Dermis blood vessel endothelial cell (primary cell): ENCODE measurements at places on chromosomes 13 and 19. TPM values are rescaled to one million over a fixed set of nuclear protein-coding genes. Genes with fewer than 3 reads are reported as not detected.

- DNase-seq: peak; percentile 5
Observed at GRCh38 chr19:53466726-53467484, 628 bp upstream of the ZNF813 start.

DNA sequence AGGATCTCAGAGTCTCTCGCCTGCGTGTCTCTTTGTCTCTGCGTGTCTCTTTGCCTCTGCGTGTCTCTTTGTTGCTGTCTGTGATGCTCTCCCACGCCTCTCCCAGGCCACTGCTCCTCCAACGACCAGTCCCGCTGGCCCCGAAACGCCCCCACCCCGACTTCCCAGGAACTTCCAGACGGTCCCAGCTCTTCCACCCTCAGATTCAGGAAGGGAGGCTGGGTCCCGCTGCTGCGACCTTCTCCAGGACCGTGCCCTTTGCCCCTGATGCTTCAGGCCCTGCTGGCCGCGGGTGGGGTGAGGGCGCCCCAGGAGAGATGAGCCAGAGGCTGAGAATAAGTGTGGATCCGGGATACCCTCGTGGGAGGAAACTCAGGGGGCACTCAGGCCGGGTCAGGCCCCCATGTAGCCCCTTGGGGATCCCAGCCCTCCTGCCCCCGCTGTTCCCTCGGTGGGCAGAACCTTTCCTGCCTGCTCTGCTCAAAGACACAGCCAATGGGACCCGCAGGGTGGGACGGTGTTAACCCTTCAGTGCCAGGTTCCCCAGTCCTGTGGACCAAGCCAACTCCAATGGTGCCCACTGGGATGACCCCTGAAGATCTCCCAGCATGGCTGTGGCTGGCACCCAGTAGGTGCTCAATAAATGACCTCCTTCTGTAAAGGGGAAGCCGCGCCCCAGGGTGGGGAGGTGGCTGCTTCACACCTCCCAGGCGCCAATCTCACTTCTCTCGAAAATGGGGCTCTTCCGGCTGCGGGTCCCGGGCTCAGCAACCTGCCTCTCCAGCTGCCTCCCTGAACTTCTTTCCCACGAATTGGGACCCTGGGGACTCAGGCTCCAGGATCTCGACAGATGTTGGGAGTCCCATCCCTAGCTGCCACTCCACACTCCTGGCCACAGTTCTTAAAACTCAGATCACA is 1.5 kb upstream of the S1PR5 start:
- DNase-seq: no peak

- no peak for DNase-seq
Observed at GRCh38 chr13:68676513-68677115, 1431.0 kb upstream of the ATXN8OS start.

DNA sequence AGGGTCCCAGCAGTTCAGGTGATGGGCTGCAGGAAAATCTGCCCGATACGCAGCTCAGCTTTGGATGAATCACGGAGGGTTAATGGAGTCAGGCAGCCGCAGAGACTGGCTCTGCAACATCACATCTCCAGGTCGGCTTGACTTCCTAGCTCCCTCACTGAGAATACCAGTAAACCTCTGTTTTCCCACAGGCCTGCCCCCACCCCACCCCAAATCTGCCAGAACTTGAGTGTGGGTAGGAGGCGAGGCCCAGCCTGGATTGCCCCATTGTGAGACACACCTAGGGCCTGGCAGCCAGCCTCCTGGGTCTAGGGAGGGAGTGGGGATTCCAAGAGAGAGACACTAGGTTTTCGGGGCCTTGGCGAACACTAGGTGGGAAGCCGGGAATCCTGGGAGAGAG is 3.7 kb upstream of the KRTDAP start:
- DNase-seq: no peak

DNA sequence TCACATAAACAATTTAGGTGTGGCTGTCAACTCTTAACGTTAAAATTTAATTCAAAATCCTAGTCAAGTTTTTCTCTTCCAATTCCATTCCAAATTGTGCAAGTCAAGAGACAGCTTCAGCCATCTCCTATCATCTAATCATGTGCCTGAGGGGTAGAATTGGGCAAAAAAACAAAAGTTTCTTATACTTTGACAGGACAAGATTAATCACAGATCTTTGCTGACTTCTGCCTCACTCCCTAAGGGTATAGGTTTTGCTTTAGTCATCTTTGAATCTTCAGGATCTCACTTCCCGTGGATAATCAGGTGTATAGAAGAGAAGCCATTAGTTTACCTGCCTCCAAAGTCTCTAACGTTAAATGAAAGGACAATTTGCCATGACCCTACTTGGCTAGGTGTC is 24.6 kb downstream of the RNF17 start:
- no peak for DNase-seq

The SIGLEC12 gene
- not detected in 2 replicates for total RNA-seq

DNA sequence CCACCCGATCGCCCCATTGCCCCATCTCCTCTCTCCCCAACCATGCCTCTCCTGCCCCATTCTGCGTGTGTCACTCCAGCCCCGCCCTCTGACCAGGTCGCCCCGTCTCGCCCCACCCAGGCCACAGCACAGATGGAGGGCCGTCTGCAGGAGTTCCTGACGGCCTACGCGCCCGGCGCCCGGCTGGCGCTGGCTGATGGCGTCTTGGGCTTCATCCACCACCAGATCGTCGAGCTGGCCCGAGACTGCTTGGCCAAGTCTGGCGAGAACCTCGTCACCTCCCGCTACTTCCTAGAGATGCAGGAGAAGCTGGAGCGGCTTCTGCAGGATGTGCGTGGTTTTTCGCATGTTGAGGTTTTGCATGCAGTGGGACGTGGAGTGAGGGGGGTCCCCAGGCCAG is 26.2 kb downstream of the MAST3 start:
- no peak for DNase-seq

GRCh38 chr13:33312150-33312860 is 26.8 kb upstream of the STARD13 start:
- DNase-seq: peak; percentile 50
